ENCODE measurements at places on chromosomes 3 and 15.

DNA sequence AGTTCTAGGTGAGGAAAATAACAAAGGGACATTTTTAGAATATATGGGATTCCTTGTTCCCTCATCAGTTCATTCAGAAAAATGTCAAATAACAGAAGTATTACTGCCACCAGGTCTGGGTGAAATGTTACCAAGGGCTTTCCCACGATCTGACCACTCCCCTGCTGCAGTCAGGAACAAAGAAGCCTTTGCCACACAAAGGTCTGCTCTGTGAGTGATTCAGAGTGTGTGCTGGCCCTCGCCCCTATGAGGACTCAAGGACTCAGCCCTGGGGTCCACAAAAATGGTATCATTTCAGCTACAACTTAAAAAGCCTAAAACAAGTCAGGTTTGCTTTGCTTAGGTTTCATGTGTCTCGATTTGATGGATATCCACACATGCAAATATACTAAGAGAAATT is 5.0 kb downstream of the MKRN3 start:
- DNase-seq = no peak

DNA sequence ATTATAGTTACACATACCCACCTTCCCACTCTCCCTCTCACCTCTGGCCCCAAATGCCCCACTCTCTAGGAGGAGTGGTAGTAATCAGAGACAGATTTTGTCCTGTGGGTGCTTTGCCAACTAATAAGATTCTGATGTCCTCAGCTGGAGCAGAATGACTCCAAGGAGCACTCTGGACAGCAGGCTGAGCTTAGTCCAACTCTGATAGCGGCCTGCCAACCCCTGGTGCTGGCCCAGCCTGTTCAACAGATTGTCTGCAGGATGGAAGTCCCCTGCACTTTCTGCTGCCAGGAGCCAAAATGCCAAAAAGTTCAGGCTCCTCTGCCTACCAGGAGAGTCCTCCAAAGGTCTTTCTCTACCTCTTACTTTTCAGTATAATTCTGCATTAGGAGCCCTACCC is 160.5 kb upstream of the UMPS start:
- DNase-seq = no peak

DNA sequence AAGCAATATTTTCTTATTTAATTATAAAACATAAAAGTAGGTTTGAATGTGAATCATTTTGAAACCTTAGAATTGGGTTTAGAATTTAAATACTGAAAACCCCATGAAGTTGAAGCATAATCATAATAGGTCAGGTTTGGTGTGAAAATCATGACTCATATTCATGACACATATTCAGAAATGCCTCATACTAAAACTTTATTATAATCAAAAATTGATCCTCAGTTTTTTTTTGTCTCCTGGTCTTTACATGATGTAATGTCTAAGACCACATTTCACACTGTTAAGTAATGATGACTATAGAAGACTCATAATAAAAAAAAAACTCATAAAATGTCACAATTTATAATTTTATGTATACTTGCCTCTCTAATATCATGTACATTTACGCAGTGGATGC is 190.4 kb downstream of the FOXP1 start:
- no peak for DNase-seq

- DNase-seq = no peak
Observed at GRCh38 chr3:27312044-27312668, 57.0 kb downstream of the NEK10 start.

DNA sequence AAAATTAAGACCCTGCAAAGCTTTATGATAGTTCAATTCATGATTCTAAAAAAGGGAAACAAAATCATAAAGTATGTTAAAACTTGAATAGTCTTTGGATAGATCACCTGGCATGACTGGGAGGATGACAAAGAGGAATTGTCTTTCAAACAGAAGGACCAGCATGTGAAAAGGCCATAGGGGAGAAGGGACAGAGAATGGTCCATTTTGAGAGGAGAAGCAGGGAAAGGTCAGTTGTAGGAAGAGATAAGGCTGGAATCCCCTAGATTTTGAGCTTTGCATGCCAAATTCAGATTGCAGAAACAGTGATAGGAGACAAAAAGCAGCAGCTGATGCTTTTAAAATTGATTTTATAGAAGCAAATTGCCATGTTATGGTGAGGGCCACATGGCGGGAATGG is 12.7 kb downstream of the PROS1 start:
- no peak for DNase-seq

DNA sequence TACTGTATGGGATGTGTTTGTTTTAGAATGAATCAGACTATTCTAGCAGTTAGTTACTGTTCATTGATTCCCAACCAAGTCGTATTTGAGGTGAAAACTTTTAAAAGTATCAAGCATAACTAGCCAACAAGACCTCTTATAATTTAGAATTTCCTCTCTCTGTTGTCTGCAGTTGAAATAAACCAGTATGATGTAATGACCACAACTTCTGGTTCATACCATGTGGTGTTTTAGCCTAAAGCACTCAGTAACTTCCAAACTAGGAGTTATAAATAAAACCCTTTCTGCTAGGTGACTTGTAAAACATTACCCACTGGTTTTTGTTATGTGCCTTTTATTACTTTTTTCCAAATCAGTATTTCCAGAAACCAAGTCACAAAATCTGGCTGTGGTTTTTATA is 19.8 kb upstream of the P2RY12 start:
- no peak for DNase-seq

DNA sequence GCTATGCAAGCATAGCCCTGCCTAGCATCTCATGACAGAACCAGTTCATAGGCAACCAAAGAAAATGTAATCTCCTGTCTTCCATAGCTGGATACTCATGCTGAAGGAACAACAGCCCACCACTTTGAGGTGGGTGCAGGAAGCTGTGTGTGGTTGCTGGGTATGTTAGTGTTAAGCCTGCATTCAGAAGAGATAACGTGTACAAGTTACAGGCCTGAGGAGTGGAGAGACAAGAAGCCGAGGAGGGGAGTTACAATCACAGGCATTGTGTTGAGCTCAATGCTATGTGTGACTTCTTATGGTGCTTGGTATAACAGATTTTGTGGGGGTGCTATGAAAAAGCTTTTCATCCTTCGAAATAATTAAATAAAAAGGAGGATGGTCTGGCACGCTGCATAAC is 42.8 kb upstream of the SECISBP2L start:
- no peak for DNase-seq

DNA sequence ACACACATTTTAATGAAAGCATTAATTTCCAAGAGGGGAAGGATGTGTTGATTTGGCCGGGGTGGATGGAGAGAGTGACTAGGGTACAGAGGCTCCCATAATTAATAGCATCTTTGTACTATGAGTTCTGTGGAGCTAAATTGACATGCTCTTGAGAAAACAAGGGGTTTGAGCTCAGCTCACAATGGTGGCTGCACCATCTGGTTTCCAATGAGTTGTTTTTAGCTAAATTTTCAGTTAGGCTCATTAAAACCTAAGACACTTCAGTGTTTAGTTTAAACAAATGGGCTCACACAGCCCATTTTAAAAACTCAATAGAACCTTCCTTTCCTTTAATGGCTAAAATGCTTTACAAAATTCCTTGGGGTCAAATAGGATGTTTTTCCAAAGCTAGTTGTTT is 199.7 kb downstream of the TNIK start:
- DNase-seq = no peak

DNA sequence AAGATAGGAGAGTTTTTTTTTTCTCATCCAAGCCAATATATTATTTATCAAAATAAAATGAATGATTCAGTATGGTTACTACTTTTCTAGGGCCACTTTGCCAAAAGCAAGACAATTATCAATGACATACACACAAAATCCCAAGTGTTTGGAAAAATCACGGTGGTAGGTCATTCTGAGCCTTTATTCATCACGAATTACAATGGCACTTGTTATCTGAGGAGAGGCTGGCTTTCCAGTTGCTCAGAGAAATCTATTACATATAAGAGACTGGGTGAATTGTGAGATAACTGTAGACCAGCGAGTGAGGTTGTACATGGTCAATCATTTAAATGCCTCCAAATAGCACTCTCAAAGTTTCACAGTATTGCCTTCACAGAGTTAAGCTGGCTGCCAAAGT is 20.4 kb upstream of the FGF12 start:
- DNase-seq = no peak

- no peak for DNase-seq
Observed at GRCh38 chr15:51103330-51103729, 8.6 kb upstream of the TNFAIP8L3 start.

- no peak for DNase-seq
Observed at GRCh38 chr3:45608885-45609284, 14.3 kb downstream of the LIMD1 start.

- DNase-seq = no peak
Observed at GRCh38 chr15:26640601-26641000, 132.3 kb downstream of the GABRB3 start.

DNA sequence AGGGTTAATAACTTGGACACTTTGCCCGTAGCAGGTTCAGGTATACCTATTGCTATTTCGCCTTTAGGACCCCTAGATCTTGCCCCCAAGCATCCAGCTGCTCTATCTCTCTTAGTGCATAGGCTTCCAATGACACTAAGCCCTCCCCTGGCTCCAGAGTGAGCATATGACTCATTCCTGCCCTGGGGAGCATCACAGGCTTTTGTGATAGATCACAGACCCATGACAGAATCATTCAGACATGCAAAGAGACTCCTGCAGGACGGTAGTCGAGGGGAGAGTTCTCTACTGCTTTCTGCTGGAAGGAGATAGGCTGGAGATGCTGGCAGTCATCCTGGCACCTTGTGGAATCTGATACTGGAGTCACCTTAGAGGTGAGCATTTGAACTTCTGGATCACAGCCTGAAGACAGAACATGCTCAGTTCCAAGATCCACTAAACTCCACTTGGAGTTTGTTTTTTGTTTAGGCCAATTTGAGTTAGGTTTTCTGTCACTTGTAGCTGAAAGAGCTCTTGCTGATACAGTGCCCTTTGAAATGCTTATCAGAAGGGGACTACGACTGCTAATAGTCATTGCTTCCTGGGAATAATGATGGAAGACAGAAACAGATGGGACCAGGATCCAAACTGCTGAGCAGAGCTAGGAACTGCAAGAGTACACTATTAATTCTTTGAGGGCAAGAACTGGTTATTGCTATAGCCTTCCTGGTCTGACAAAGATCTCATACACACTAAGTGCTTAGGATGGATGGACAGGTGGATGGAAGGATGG is 11.0 kb downstream of the LYSMD2 start:
- DNase-seq = peak; percentile 56

DNA sequence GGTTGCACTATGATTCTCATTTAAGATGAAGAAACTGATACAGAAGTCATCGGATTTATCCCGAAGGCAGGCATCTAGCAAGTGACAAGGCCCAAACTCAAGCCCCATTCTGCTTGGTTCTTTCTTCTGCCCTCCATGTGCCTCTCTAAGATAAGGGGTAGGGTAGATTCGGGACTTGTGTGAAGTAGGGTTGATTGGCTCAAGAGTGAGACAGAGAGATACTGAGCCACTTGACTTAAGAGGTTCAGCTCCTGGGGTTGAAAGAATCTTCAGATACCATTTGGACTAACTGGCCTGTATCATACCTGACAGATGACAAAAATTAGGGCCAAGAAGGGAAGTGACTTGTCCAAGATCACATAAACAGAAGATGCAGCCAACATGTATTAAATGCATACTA is 891 bp downstream of the RFT1 start:
- DNase-seq = no peak

- no peak for DNase-seq
Observed at GRCh38 chr3:182138393-182138792, 426.7 kb downstream of the SOX2 start.

GRCh38 chr3:63639806-63640205 is 12.7 kb upstream of the SNTN start:
- DNase-seq = no peak

- no peak for DNase-seq
Observed at GRCh38 chr15:100009372-100009771, 276.1 kb upstream of the LYSMD4 start.

GRCh38 chr3:114178770-114179368 is at the start of gene DRD3:
Gene DRD3 (minus strand): TSS chr3:114179052. CDS start chr3:114171992, 7,060 bp downstream.
- no peak for DNase-seq

DNA sequence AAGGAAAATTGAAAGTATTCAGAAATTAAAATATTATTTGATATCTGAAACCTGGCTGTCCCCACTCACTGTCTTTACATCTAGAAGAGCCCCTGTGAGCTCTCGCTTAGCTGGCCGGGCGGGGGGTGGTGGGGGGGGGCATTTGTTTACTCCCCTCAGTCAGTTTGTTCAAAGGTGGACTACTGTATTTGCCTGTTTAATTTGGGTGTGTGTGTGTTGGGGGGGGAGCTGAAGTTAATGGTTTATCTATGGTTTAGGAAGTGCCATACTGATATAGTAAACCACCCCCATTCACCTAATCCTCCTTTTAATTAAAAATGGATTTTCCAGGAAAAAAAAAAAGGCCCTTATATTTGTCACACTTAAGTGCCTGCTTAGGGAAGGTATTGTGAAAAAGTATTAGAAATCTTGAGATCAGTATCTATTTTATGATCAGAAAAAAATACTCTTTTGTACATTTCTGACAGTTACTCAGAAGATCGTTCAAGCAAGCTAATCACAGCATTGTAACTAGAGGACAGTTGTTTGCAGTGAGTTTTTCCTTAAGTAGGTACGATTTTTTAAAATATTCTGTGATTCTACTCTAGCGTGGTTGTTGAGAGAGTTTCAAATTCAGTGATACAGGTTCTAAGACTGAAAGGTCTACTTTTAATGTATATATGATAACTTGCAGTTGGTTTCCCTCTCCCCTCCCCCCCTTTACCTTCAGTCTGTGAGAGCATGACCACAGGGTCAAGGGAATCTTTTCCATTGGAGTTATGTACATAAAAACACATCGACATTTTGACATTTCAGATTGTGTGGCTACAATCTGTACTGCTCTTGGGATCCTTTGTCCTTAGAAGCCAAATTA is 8.5 kb downstream of the NR2F2 start:
- no peak for DNase-seq

GRCh38 chr3:53525765-53526703 is 31.6 kb downstream of the CACNA1D start:
- no peak for DNase-seq

DNA sequence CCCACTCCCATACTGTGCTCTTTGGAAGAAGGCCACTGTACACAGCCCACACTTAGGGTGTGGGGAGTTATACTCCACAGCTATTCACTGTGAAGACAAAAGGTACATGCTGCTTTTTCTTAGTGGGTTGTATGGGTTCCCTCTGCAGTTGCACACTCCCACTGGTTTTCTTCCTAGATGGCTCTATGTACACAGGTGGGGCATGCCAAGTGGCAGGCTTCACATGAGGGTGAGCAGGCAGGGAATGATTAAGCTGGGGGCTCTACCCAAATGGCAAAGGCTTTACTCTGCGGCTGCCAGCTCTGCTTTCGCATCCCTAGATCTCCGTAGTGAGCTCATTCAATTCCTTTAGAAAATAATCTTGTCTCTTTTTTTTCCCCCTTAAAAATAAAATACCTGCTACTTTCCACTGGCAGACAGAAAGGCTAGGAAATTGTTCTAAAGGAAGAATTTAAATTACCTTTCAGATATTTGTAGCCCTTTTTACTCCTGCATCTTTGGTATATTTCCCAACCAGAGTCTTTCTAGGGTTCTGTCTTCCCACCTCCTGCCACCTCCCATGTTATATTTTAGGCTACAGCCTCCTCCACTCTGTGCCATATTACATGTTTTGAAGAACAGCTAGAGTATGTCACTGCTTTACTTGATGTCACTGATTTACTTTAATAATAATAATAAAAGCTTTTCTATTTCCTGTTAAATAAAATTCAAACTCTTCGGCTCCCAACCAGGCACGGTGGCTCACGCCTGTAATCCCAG is 8.2 kb downstream of the LARP6 start:
- DNase-seq = no peak

GRCh38 chr15:101429646-101430045 is 59.9 kb downstream of the PCSK6 start:
- DNase-seq = no peak
